NCI-H1436 treated with DMSO at 0.1 percent for 48 hours (cell line): ENCODE measurements at places on chromosomes 12 and 14.

DNA sequence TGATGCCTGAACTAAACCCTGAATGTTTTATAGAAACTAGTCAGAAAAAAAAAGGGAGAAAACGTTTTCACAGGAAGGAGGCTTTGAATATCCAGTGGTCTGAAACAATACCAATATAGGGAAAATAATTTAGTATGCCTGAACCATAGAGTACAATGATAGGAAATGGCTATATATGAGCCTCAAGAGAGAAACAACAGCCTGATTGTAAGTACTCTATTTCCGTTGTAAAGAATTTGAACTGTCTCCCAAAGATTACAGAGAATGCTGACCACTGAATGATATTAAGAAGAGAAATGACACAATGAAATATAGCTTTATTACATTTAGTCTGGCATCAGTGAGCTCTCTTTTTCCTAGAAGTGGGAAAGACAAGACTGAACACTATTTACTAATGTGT lies 5.5 kb upstream of the GABARAPL1 start:
- DNase-seq = no peak

DNA sequence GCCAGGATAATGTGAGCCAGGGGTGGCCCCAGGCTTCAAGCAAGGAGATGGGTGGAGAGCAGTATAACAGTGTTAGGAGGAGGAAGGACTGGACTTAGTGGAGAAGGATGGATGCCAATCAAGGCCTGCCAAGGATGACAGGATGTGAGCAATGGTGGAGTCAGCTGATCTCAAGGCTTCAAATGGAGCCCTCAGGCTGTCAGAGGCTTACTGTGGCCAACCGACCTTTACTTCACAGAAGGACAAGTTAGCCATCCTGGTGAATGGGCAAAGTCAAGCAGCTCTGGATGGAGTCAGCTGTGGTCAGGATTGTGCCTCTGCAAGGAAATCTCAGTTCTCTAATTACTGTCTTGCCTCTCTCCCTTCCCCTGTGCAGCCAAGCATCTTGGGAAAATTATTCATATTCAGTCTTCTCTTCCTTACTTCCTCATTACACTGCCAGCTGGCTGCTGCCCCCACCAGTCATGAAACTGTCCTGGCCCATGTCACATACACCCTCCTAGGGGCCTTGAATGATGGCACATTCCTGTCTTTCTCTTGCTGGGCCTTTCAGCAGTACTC lies 7.6 kb upstream of the STAT6 start:
- DNase-seq = no peak

DNA sequence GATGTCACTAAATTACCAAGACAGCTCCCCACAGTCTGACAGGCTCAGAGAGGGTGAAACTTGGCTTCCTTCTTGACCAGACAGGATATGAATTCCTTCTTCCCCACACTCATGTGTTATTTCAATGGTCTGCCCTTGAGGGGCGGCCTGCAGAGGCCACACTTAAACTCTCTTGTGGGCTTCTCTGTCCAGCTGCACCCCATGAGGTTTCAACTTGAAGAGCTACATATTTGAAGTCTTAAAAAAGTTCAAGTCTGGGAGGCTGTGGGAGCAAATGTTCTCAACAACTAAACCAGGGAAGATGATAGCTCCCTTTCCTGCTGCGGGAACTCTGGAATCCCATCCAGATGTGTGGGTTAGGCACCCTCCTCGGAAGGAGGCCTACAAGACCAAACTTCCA lies 98.3 kb downstream of the TTC7B start:
- DNase-seq = no peak

- no peak for DNase-seq
Observed at GRCh38 chr12:12121061-12121460, 50.3 kb downstream of the BCL2L14 start.

DNA sequence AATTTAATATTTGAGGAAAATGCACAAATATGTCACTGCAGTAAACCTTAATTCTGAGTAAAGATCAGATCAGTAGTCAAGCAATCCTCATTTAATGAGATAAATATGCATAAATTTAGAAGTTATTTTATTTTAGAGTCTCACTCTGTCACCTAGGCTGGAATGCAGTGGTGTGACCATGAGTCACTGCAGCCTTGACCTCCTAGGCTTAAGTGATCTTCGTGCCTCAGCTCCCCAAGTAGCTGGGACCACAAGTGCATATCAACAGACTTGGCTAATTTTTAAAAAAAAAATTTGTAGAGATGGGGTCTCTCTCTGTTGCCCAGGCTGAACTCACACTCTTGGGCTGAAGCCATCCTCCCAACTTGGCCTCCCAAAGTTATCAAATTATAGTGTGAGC lies 41.3 kb downstream of the LMO3 start:
- DNase-seq = no peak

- no peak for DNase-seq
Observed at GRCh38 chr12:38708466-38708865, 196.9 kb downstream of the CPNE8 start.

DNA sequence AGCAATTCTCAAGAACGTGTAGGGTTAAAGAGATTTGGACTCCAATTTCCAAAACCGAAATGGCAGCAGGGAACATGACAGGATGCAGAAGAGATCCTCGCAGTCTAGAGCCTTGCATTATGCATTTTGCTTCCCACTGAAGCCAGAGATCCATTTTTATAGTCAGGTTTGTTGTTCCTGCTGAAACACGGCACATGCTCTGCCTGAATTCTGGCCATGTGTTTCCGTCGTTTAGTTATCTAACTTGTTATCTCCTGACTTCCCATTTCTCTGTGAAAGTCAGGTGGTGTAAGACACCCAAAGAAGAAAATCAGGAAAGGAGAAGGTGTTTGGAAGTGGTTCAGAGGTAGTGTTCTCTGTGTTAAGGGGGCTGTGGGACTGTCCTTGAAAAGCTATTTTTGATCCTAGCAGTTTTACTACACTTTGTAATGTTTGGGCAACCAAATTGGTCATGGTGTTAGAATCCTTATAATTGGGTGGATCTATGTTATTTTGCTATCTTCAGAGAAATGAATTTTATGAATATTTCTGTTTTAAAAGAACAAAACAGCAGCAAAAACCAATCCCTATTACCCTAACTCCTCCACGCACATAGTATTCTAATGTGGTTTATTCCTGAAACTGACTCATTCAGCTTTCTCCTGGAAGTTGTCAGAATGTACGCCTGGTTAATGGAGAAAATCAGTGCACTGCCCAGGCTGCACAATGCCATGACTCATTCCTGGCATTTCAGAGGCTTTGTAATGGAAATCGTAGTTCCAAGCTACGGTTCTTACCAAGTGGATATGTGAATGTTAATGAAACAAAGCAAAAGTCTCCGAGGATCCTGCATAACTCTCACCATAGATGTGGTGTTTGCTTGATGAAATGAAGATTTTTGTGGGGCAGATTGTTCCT lies 110.1 kb downstream of the SAMD4A start:
- DNase-seq = no peak

DNA sequence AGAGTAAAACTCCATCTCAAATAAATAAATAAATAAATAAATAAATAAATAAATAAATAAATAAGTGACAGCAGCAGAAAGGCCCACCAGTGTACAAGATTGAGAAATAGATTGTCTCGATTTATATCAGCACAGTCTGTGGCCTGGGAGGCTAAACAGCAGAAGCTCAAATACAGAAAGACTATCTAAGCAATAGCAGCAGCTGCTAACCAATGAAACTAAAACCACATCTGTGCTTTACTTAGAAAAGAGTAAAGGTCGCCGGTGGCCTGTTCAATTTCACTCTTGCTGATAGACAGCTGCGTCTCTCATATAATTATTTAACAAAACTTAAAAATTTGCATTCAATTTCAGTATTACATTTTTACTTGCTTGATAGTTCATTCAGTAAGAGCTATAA lies 325.7 kb downstream of the CEP128 start:
- no peak for DNase-seq

DNA sequence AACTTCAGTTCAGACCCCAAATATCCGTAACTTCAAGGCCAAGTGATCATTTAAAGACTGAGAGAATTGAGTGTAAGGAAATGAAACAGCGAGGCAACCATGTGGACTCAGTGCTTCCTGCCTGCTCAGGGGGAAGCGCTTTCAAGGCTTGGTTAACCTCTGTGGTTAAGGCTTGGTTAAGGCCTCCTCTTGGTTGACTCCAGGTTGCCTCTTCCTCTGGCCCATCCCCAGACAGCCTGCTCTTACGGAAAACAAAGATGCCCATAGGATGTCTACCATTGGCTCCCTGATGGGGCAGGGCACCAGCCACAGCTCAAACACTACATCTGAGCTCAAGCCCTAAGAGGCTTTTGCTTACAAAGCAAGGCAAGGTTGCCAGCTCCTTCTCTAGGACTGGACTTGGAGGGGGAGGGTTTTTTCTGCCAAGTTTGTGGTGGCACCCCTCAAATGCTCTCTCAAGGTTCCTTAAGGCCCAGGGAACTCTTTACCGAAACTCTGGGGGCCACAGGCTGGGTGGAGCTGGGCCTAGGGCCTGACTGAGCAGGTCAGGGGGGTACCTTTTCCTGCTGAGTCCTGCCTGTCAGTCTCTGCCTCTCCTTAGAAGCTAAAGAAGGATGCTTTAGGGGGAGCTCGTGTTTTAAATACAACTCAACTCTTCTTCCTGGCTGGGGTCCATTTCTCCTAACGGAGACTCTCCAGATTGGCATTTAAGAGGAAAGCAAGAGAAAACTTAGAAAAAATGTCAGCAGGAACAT lies 13.7 kb downstream of the COL2A1 start:
- no peak for DNase-seq

GRCh38 chr12:89800435-89800834 lies 91.8 kb upstream of the ATP2B1 start:
- DNase-seq = no peak

DNA sequence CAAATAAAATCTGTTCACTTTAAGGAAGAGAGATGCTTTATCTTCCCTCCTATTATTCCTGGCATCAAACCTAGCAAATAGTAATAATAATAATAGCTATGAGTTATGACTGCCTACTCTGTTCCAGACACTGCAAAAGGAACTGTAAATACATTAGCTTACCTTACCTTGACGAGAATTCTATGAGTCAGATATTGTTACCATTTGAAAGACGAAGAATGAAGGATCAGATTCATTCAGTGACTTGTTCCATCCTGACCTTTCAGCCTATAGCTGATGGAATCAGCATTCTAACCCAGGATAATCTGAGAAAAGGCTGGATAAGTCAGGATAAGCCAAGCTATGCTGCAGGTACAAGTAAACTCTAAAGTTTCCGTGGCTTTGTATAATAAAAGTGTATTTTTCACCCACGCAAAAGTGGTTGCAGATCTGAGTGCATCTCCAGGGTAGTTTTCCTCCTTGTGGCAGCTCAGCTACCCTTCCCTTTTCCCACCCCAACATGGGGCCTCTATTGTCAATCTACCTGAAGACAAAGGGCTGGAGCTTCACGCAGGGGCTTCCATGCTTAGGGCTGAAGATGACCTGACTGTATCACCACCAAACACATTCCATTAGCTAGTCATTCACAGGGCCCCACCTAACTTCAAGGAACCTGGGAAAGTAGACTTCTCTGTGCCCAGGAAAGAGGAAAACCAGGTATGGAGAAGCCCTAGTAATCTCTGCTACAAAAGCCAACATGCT lies 57.2 kb upstream of the CCND2 start:
- no peak for DNase-seq

GRCh38 chr12:41850046-41850445 lies 294.6 kb downstream of the GXYLT1 start:
- DNase-seq = no peak

GRCh38 chr14:23005451-23006187 lies 4.3 kb downstream of the C14orf93 start:
- DNase-seq = no peak

- DNase-seq = no peak
Observed at GRCh38 chr12:121911824-121912585, 6.4 kb upstream of the CFAP251 start.

- no peak for DNase-seq
Observed at GRCh38 chr12:79151956-79152355, 287.4 kb downstream of the SYT1 start.

DNA sequence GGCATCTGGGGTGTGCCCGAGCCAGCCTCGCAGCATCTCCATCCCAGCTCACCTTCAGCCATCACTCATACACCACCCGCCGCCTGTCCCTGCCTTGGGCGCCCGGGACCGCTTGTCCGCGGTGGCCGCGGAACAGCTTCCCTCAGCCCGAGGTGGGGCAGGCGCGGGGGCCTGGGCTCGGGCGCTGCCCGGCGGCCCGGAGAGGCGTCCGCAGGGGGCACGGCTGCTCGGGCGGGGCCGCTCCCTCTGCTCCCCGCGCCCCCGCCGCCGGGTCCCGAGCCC lies 430 bp downstream of the SLC41A2 start:
- no peak for DNase-seq

- no peak for DNase-seq
Observed at GRCh38 chr14:96187216-96188031, 17.2 kb upstream of the BDKRB2 start.

- DNase-seq = no peak
Observed at GRCh38 chr14:70827752-70828151, 18.4 kb upstream of the MAP3K9 start.

GRCh38 chr12:47868041-47868440 lies 36.8 kb downstream of the VDR start:
- DNase-seq = no peak

GRCh38 chr14:104724407-104724980 lies 465 bp downstream of the ADSS1 start:
- no peak for DNase-seq

DNA sequence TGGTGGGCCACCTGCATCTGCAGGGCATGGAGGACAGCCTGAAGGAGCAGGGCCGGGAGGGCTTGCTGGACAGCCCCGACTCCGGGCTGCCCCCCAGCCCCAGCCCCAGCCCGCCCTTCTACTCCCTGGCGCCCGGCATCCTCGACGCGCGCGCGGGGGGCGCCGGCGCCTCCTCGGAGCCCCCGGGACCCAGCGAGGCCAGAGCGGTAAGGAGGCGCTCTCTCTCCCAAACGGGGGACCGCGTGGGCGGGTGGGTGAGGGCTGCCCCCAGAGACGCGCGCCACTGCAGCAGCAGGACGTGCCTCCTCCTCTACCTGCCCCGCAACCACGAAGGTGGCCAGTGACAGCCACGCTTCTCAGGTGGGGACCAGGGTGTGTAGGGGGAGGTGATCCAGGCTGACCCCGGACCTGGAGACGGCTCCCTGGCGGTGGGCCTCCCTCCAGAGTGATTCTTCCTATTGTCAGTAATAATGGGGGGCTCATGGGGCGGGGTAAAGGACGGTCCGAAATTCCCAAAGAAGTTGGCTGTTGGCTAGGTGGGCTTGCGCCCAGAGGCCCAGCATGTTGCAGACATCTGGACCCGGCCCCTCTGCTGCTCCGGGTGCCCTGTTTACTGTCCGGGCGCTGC lies 652 bp downstream of the RFLNA start:
- DNase-seq = no peak

GRCh38 chr12:114395233-114395632 lies 10.7 kb downstream of the TBX5 start:
- no peak for DNase-seq

DNA sequence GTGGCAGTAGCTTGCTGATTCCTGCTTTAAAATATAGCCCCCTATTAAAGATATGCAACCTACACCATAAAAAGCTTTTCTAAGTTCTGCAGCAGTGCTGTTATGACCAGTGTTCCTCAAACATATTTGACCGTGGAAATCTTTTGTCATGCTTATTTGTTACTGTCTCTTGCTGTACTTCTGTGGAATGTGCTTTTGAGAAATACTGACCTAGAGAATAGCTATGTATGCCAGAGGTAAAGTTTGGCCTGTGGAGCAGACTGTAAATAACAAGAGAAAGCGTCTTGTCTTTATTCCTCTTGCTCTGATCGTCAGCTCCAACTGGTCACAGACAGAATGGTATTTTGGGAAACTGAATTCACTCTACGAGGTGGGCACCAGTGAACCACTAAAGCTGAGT lies 239.0 kb downstream of the FBXL14 start:
- DNase-seq = no peak
